Fibroblast of lung (primary cell): ENCODE measurements at places on chromosomes 7 and 10. TPM values are rescaled to one million over a fixed set of nuclear protein-coding genes. Genes with fewer than 3 reads are reported as not detected.

The PNLIPRP3 gene
- not detected in 2 replicates for total RNA-seq

The SLC26A3 gene
- total RNA-seq, result not detected in 2 replicates

- no peak for DNase-seq
These were observed 37.6 kb downstream of the JAKMIP3 start for GRCh38 chr10:132103116-132103910.

The CFAP58 gene
- total RNA-seq, result 0.26 and 0.33 TPM in 2 replicates

- no peak for DNase-seq
These were observed 28.7 kb downstream of the PRSS2 start for GRCh38 chr7:142799437-142799835.

The NACAD gene
- 1.3 and 2.8 TPM in 2 replicates for total RNA-seq

DNA sequence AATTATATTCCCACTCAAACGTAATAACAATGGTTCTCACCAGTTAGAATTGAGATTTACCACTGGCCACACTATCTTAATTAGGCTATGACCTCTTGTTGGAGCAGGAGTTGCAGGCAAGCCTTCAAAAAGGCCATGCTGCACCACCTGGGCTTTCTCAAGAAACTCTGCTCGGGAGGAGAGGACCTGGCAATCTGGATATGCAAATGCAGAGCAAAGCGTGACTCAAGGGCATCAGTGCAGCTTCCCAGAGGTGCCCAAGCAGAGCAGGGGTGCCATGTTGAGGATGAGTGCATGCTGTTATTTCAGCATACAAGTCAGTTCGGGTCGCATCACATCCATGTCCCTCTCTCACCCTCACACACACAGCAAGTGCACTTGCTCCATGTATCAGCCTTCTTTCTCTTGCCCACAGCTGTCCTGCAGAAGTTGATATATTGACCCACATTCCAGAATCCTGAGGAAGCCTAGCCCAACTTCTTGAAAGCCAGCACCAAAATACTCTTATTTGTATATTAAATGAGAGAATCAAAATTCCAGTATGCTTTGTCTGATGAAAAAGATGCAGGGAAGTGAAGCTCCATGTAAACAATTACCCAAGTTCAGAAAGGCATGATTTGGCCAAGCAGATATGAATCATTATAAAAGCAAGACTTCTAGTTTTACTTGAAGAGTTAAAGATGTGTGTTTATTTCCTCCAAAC lies 55.7 kb upstream of the IL6 start:
- peak; percentile 74 for DNase-seq

The NAT16 gene
- total RNA-seq, result not detected in 2 replicates

- DNase-seq, result peak; percentile 27
These were observed 497.8 kb downstream of the DNAJB6 start for GRCh38 chr7:157834501-157835163.

GRCh38 chr7:33880787-33881186 lies 24.6 kb upstream of the BMPER start:
- peak; percentile 88 for DNase-seq

GRCh38 chr7:82945480-82945879 lies 217.2 kb downstream of the PCLO start:
- DNase-seq, result no peak

DNA sequence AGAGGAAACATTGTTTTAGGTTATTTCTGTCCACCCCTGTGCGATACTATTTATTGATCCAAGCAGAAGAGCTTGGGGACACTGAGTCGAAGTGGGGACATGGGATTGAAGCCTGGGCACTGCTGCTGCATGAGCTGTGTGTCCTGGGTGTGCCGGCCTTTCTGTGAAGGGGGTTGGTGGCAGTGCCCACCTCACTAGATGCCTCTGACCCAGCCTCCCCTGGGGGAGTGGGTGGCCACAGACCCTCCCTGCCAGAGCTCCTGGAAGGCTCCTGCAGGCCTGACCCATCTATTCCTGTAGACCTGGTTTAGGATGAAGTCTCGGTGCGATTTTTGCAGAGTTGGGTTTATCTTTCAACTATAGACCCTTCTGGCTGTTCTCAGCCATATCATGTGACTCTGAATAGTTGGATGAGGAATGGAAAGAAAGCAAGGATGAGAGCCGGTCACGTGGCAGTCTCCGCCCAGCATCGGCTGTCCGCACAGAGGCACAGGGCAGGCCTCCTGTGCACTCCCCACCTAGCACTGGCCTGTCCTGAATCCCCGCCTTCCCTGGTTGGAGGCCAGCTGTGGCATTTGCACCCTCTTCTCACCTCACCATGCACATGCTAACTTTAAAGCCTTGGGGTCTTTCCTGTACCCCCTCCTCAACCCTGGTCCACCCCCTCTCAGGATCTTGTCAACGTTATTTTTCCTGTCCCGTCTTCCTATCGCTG lies 17.6 kb upstream of the SH2D4B start:
- DNase-seq, result no peak

- DNase-seq, result no peak
These were observed 1.2 kb upstream of the MPP7 start for GRCh38 chr10:28304032-28304571.

- DNase-seq, result peak; percentile 39
These were observed 146.5 kb downstream of the SFMBT2 start for GRCh38 chr10:7264313-7264756.

The BNIP3 gene
- total RNA-seq, result 62.4 and 66.5 TPM in 2 replicates
